Astrocyte of the hippocampus (primary cell): ENCODE measurements at places on chromosomes 1 and 21.

DNA sequence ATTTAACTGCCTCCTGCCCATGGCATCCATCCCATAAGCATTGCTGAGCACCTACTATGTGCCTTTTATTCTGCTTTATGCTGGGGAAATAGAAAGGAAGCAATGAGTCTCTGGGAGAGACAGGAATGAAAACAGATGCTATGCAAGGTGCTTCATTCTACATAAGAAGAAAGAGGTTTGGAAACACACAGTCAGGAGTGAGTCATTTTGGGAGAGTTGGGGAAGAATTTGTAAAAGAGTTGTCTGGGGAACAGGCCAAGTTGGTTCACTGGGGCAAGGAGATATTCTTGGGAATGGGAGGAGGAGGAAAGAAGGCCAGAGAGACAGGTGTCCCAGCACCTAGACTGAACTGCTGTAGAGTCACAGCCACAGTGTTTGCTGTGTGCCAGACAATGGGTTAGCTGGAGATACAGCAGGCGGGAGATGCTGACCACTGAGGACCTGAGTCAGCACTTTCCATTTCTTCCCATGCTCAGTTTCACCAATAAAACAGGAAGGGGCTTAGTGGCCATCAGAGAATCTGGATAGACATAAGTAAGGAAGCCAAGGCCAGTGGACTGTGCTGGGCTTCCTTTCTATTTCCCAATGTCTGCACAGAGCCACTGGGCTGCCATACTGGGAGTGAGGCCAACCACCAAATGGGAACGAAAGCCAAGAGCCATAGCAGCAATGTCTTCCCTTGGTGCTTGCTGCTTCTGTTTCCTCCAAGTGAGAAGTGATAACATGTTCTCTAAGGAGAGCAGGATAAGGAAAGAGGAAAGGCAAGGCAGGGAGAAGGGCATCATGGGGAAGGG lies 187.7 kb upstream of the USP24 start:
- DNase-seq, result peak; percentile 44

- no peak for DNase-seq
Observed at GRCh38 chr1:44222397-44223186, 9.3 kb downstream of the DMAP1 start.

DNA sequence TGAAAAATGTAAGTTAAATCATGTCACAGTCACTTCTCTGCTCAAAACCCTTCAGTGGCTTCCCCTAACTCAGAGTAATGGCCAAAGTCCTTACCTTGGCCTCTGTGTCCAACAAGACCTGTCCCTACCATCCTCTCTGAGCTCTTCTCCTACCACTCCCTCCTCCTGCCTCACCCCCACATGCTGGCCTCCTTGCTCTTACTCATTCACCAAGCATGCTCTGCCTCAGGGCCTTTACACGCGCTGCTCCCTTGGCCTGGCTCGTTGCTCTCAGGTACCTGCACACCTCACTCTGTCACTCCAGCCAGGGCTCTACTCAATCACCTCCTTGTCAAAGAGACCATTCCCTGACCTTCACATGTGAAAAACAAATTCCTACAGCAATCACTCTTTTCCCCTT lies 54.2 kb downstream of the SEC16B start:
- no peak for DNase-seq

- peak; percentile 96 for DNase-seq
Observed at GRCh38 chr1:209652873-209653401, 712 bp upstream of the LAMB3 start.

- no peak for DNase-seq
Observed at GRCh38 chr1:55476445-55477015, 261.4 kb upstream of the USP24 start.

GRCh38 chr1:160761886-160762285 lies 22.8 kb downstream of the SLAMF7 start:
- DNase-seq, result no peak

DNA sequence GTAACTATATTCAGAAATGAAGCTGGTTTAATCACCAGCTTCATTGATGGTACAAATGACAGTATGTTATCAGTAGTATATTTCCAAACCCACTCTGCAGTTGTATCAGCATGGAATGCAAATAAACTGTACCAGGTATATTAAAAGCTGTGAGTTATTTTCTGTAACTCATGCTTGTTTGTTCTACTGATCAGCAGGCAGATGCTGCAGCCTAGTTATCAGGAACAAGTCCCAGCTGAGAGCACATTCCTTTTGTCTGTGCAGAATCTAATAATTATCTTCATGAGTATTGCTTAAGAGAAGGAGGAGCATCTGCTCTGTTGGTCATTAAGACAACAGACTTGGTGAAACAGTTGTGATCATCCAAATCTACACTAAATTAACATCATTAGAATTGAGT lies 1331.1 kb downstream of the MRPL39 start:
- no peak for DNase-seq

GRCh38 chr1:230282157-230282556 lies 144.0 kb downstream of the PGBD5 start:
- DNase-seq, result no peak

- no peak for DNase-seq
Observed at GRCh38 chr1:26976621-26977510, 16.6 kb upstream of the KDF1 start.

- no peak for DNase-seq
Observed at GRCh38 chr1:200624679-200625335, 4.3 kb upstream of the KIF14 start.

DNA sequence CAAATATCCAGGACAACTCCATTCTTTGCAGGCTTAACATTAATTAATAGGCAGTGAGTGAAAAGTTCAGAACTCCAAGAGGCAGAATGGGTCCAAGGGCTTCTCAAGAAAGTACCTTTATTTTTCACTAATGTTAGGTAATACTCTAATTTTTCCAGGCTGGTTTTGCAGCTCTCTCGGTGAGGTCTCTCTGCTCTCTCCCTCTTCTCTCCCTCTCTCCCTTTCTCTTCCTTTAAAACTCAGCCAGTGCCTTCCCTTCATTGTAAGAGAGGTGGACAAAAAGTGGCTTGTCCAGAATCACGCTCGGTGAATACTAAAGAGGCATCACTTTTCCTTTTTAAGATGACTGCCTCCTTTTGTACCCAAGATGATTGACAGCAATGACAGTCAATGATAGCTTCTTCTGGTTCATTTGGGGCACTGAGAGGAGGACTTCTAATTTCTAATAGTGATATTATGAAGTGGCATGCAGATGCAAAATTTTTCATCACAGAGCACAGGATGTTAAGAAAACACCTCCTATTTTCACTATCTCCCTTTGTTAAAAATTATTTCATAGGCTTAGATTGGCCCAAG lies 1.3 kb upstream of the CHI3L1 start:
- no peak for DNase-seq

- DNase-seq, result no peak
Observed at GRCh38 chr1:66383168-66383567, 150.8 kb upstream of the SGIP1 start.

- no peak for DNase-seq
Observed at GRCh38 chr1:159880430-159880829, 18.0 kb upstream of the VSIG8 start.

DNA sequence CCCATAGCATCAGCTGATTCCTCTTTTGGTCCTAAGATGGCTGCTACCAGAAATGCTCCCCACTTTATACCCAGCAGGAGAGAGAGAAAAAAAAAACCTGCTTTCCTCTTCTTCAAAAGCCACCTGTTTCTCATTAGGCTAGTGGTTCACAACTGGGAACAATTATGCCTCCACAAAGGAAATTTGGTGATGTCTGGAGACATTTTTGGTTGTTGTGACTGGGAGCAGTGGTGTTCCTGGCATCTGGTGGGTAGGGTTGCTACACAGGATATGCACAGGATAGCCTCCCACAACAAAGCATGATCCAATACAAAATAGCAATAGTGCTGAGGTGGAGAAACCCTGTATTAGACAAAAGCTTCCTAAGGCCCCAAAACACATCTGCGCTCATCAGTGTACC lies 38.5 kb upstream of the SGIP1 start:
- no peak for DNase-seq

DNA sequence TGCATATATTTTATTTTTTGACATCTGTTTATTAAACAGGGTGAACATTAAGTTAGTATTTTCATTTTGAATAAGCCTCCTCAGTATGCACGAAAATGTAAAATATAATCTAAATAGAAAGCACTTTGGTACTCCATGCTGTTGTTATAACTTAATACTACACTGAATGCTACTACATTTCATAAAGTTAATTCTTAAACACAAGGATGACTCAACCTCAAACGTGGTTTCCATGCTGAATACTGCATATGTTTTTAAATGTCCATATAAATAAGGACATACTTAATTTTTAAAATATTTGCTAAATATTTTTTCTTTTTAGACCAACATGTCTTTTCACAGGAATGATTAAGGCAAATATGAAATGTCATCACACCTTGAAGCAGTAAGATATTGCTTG lies 83.9 kb downstream of the USP24 start:
- no peak for DNase-seq

DNA sequence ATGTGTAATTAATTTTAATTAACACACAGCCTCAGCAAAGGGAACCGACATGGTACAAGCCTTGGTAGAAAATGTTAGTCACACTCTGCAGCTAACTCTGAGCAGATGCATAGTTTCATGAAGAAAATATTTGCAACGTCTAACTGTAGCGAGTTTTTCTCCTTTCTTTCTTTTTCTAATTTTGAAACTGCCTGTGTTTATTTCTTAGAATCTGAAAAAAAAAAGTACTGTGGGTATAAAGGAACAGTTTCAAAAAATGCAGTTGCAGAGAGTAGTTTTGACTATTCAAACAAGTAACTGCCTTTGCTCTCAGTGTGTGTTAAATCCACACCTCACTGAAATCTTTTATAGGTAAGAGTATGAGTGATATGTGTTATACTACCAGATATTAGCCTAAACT lies 149.9 kb upstream of the C1orf105 start:
- DNase-seq, result peak; percentile 27
